ENCODE measurements at places on chromosomes 2 and 18.

DNA sequence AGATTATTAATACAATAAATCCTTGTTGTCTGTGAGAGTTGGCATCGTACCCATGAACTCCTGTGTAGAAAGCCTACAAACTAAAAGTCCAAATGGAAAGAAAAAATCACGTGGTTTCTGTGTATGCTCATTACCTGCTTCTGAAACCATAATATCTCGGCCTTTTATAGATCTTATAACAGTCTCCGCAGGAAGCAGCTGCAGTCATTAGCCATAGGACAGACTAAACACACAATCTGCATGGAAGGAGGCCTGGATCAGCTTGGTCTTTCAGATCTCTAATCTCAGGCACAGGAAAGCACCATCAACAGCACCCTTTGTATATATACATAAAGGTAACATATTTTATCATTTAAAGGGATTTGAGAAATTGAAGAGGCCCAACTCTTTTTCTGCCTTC lies 508.9 kb upstream of the TCF4 start:
- DNase-seq: peak; percentile 26

DNA sequence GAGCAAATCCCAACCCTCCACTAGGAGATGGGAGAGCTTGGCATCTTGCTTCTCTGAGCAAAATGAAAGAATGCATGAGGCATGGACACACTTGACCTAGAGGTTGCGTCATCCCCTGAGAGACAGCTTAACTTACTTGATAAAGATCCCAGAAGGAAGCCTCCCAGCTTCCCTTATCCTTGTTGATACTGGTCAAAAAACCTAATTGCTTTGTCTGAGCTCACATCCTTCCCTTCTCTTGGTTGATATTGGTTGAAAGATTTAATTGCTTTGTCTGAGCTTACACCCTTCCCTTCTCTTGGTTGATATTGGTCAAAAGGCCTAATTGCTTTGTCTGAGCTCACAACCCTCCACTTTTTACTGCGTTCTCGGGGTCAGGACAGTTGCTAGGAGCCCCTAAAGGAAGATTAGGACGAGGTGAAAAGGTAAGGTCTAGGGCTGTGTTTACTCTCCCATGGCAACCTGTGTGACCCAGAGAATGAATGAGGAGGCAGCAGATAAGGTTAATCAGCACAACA lies 12.2 kb upstream of the BOD1L2 start:
- no peak for DNase-seq

GRCh38 chr2:48479915-48480314 lies 50.0 kb upstream of the STON1 start:
- DNase-seq: no peak

GRCh38 chr2:185664384-185664783 lies 74.2 kb upstream of the FSIP2 start:
- no peak for DNase-seq

DNA sequence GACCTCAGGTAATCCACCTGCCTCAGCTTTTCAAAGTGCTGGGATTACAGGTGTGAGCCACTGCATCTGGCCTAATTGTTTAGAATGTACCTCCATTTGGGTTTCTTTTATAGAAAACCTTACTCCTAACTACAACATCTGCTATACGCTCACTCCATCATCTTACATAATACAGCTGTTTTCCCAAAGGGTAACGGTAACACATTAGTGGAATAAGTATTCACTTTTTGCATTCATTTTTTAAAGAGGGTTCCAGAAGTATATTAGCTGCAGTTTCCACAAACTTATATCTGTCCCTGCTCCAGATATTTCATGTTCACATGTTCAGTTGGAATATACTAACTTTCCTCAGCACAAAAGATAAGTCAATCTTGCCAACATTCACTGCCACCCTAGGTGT lies 640.1 kb upstream of the FSHR start:
- no peak for DNase-seq

GRCh38 chr2:161131074-161131680 lies 29.1 kb upstream of the TANK start:
- DNase-seq: no peak

DNA sequence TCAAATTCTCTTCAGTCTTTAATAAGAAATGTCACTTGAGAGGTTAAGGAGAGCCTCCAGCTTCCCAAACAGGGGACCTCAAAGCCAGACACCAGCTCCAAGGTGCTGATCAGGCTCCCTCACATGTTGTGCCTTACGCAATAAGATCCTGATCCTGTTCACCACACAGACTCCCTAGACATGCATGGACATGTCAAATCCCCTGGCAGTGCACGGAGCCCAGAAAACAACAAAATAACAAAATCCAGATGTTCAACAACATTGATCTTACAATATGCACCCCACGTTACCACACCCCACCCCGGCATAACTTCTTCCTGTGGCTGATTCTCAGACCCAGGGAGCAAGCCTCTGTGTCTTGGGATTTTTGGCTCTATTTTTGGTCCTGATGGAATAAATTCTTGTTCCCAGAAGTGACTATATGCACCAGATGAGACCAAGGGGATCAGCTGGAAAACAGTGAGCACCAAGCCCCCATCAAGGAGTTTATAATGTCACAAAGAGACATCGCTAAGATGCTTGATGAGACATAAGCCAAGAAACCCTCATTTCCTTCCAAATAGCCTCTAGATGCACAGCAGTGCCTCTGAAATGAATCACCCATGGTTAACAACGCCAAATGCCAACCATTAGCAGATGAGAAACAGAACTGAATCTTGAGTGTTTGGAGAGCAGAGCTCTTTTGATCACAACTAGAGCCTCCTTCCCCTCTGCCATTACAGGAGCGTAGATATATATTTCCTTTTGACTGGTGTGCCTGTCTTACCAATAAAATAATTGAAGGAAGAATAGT lies 198.2 kb downstream of the PRKCE start:
- DNase-seq: no peak

DNA sequence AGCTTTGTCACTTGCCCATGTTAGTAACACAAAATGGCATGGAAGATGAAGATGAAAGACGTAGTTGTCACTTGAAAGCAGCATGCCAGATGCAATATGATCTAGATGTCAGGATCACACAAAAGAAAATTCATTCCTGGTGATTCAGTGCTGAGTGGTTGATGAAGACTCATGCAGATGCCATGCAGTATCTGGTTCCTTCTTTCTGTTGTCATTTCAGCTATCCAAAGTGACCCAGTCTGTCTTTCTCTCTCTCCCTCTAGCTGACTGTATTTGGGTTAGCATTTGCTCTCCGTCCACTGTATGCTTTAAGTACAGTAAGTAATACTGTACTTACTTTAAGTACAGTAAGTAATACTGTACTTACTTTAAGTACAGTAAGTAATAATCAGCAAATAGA lies 50.4 kb downstream of the TTN start:
- DNase-seq: no peak

DNA sequence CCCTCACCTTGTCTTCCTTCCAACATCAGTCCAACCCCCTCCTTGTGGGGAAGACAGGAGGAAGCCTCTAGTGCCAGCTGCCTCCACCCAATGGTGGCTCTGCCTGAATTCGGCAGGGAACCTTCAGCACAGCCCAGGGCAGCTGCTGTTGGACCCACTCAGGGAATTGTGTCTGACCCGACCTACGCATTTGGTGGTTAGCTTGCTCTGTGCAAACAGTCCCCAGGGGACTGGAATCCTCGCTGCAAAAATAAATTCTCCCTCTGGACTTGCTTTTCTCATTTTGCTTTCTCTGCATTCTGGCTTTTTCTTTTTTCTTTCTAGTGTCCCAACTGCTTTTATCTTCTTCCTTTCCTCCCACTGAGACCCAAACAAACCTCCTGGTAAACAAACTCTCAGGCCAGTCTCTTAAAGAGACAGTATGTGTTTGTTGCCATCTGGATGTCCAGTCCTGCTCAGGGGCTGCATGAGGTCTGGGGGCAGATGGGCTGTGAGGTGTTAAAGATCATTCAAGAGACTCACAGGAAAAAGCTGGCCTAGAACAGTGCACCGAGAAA lies 137.7 kb upstream of the HAAO start:
- DNase-seq: no peak

DNA sequence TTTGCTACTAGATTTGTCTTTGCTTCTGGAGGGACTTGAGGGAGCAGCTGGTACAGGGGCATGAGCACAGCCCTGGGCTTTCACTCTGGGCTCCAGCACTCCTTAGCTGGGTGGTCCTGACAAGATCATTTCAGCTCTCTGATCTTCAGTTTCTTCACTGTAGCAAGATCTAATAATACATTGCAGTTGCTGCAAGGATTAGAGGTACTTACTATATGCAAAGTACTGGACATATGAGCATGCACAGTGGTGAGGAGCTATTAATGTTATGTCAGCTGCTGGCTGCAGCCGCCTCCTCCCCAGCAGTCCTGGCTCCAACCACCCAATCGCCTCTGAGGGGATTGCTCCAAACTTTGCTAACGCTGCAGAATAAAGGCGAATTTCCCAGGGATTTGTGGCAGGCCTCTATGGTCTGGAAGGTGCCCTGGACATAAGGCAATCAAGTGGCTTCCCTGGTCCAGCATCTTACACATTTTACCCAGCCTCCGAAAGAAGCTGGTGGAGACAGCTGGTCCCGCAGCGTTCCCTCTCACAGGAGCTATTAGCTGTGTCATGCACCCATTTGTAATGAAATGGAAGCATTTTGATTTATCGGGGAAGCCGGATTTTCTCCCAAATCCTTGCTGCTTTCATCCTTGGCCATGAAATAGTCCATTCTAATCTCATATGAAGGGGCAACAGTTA lies 96.7 kb downstream of the RHOB start:
- no peak for DNase-seq

- DNase-seq: peak; percentile 80
Measured at GRCh38 chr2:25309402-25309801, 32.3 kb downstream of the DNMT3A start.

- no peak for DNase-seq
Measured at GRCh38 chr2:120948662-120949011, 213.0 kb downstream of the GLI2 start.

DNA sequence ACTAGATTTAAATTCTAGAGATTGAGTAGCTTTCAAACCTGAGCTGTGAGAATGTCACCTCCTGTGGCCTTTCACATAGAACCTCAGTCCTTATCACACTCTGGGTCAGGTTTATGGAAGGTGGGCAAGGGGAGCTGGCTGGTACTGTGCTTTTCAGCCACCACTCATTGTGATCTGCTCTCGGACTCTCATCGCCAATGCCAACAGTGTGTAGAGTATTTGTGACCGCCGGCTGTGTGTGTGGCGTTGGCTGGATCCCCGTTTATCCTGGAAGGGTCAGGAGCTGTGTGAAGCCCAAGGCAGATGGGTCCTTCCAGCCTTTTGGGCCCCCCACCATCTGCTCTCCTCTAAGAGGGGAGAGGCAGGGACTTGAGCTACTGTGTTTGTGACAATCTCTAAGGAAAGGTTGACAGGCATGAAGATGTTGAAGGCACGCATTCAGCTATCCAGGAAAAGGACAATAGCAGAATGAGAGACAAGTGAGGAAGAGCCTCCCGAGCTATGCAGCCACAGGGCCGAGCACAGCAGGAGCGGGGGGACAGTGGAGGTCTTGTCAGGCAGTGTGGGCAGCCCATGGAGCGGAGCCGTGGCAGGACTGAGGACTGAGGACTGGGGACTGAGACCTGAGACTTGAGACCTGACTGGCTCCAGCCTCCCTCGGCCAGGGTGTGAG lies 107.1 kb upstream of the TPO start:
- DNase-seq: no peak

DNA sequence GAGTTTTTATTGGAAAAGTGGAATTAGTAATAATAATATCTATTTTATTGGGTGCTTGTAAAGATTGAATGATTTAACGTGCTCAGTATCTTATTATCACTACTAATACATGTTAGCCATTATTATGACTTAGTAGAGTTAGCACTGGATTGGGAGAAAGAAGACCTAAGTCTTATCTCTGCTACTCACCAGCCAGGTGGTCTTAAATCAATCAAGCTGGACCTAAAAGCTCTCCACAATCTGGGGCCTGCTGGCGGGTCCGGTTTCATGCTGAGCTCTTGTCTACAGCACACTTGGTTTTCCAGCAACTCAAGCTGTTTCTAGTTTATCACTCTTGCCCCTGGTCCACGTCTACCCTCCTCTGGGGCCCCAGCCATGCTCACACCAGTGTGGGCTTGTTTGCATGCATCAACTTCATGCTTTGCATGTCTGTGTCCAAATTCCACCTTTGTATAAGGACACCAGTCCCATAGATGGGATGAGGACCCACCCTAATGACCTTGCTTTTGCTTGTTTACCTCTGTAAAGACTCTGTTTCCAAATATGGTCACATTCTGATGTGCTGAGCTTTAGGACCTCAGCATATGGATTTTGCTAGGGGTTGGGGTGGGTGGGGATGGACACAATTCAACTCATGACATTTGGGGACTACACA lies 363.1 kb downstream of the LPIN1 start:
- no peak for DNase-seq

DNA sequence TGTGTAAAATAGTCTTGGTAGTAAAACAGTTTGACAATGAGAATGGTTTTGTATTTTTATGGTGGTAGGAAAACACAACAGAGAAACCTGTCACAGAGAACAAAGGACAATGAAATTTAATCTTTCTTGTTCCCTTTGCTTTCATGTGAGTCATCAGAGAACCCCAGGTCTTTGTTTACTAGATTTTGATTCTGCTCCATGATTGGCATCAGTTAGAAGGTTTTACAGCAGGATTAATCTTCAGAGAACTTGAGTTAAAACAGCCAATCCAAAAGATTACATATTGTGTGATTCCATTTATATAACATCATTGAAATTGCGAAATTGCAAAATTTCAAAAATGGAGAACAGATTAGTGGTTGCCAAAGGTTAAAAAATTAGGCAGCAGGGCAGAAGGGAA lies 2.5 kb downstream of the APLF start:
- no peak for DNase-seq

Measured in BE2C (cell line).